SK-N-DZ (cell line): ENCODE measurements at places on chromosomes 5 and 9.

DNA sequence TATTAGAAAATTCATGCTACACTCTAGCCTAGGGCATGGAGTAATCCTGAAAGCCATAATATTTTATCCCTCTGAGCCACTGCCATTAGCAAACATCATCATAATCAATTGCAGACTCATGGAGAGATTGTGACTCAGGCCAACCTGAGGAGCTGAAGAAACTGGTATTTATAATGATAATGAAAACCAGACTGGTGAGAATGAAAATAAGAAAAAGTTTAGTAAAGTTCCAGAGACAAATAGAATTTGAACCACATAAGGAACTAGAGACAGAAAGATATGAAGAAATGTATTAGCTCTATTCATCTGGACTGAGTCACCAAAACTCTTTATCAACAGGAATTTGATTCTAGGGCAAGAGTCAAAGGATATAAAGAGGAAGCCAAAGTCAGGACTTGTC is 158.7 kb downstream of the DRD1 start:
- DNase-seq = no peak

- no peak for DNase-seq
Observed at GRCh38 chr9:27089706-27090105, 19.3 kb upstream of the TEK start.

DNA sequence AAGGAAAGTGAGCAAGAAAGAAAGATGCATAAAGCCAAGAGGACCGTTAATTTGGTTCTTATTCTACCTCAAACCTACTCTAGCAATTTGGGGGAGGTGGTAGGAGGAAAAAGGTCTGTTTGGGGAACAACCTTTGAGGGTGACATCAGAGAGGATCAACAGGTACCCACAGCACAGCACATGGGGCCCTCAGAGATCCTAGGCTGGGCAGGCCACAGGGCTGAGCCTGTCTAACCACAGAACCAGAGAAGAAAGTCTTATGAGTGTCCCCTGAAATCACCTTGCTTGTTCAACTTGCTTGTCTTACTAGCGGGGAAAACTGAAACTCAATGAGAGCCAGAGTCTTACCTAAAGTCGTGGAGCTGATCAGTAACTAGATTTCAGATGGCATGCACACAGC is 385.2 kb downstream of the SPOCK1 start:
- no peak for DNase-seq

DNA sequence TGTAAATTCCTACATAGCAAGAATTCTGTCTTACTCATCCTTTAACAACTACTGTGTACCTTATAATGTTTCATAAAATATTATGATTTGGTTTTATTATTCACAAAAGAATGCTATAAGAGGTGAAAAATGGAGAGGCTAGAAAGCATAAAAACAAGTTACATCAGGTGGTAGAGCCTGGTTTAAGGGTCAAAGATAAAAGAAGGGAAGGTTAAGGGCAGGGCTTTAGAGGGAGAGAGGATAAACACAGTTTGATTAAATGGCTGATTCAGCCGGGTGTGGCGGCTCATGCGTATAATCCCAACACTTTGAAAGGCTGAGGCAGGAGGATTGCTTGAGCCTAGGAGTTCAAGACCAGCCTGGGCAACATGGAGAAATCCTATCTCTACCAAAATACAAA is 40.4 kb upstream of the HSPB3 start:
- no peak for DNase-seq

- no peak for DNase-seq
Observed at GRCh38 chr5:73338256-73339050, 110.1 kb downstream of the FOXD1 start.

DNA sequence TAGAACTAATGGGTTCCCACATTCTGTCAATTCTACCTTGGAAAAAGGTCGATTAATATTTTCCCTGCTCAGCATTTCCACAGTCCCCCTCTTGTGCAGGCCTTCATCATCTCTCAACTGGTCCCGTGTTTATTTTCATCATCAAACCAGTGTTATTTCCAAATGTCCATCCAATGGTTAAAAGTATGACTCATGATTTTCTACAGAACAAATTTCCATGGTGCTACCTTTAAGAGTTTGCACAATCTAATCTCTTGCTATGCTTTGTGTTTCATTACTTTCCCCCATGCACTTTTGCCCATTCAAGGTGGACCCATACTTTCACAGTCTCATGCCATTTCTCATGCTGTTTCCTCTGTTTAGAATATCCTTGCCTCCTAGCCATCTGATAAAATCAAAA is 143.7 kb downstream of the CCDC192 start:
- DNase-seq = no peak

DNA sequence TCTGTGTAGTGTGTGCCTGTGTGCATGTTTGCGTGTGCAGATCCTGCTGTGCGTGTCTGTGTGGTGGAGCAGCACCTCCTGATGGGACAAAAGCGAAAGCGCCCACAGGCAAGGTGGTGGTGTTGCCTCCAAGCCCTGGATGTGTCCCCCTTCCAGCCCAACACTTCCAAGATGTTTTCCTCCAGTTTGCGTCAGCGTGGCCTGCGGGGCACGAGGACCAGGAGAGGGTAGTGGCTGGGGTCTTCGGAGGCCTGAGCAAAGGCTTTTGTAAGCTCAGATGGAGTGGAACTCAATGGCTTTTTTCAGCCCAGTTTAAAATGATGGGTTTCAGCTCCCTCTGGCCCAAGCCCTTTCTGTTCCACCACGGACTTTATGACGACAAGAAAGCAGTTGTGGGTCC is 209.5 kb downstream of the IRX2 start:
- DNase-seq = no peak

DNA sequence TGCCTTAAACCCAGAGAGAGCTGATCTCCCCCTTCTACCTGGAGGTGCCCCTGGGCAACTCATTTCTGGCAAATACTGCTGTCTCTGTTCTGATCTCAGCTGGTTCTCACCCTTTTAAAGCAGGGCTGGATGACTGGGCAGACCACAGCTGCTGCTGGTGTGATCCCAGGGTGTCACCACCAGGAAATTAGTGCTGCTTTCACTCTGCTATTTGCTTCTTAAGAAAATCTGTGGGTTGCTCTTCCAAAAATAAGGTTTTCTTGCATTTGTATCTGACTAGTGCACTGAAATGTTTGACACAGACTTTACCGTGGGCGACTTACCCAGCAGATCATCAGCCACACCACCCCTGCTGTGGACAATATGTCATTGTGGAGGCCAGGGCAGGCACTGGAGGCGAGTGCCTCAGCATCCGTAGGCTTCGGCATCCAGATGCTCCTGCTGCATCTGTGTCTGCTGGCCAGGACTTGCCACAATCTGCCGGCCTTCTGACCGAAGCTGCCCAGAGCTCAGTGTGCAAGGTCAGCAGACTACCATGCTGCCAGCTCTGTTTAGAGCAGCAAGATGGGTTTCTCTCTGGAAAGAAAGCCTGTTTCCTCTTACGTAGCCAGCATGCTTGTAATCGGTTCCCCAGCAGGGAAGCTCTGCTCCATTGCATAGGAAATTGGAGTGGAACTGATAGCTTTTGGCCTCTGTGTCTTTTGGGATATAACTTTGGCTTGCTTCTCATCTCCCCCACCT is 13.6 kb downstream of the ARHGAP26 start:
- peak; percentile 23 for DNase-seq

GRCh38 chr9:121660367-121660766 is 8.9 kb downstream of the DAB2IP start:
- no peak for DNase-seq

GRCh38 chr9:23577611-23578010 is 248.4 kb downstream of the ELAVL2 start:
- no peak for DNase-seq

GRCh38 chr5:9438596-9439354 is 107.1 kb downstream of the SEMA5A start:
- no peak for DNase-seq

- no peak for DNase-seq
Observed at GRCh38 chr5:172421020-172421419, 33.3 kb downstream of the SH3PXD2B start.

DNA sequence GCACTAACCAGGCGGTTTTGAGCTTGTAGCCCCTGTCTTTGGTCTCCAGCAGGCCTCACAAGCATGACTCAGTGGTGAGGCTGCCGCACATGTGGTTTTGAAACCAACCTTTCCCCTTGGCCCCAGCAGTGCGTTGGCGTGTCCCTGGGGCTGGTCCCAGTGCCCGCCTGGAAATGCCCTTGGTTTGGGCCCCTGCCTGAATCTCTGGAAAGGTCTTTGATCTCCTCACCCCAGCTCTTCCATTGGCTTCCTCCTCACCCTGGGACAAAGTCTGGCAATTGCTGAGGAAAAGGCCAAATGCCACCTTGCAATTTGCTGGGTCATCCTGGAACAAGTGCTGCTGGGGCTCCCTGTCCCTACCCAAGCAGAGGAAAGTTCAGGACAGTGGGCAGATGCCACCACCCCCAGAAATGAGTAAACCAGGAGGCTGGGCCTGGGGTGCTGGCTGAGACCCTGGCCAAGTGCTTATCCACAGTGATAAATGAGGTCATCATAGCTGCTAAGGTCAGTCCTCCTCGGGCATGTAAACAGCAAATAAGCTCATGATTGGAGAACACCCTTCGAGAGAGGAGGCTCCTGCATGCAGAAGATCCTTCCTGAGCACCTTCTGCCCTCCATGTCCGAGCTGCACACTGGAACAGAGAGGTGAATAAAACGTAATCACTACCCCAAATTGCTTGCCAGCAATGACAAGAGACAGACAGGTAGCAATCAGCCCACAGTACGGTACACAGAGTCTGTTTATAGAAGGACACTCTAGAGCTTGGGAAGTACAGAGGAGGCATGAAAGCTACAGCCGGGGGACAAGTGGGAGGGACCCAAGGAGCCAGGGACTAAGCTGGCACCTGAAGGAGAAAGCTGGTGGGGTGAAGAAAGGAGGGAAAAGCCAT is 98.9 kb upstream of the CPEB4 start:
- DNase-seq = no peak

DNA sequence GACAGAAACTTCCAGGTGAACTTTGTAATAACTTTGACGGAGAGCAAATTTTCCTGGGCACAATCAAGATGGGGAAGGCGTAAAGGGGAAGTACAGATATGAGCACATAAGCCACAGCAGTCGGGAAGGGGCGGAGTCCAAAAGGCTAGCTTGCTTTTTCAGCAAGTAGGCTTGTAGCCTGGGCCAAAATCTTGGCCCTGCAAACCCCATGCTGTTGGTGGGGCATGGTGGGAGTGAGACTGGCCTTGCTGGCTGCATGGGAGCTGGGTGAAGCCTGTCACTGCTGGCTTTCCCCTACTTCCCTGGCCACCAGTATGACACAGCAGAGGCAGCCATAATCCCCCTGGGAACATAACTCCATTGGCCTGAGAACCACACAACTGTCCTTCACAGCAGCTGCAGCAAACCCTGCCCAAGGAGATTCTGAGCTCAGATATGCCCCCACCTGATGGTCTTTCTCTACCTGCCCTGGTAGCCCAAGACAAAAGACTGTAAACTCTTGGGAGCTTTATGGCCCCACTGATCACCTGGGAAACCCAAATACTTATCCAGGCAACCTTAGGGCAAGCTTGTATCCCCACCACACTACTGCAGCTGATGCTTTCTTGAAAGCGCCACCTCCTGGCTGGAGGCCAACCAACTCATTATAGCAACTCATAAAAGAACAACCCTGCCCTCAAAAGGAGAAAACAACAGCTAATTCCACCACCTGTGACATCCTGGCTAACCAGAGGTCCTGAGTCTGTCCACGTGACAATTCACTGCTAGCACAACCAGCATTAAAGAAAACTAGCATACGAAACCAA is 24.0 kb downstream of the DCTN4 start:
- no peak for DNase-seq

DNA sequence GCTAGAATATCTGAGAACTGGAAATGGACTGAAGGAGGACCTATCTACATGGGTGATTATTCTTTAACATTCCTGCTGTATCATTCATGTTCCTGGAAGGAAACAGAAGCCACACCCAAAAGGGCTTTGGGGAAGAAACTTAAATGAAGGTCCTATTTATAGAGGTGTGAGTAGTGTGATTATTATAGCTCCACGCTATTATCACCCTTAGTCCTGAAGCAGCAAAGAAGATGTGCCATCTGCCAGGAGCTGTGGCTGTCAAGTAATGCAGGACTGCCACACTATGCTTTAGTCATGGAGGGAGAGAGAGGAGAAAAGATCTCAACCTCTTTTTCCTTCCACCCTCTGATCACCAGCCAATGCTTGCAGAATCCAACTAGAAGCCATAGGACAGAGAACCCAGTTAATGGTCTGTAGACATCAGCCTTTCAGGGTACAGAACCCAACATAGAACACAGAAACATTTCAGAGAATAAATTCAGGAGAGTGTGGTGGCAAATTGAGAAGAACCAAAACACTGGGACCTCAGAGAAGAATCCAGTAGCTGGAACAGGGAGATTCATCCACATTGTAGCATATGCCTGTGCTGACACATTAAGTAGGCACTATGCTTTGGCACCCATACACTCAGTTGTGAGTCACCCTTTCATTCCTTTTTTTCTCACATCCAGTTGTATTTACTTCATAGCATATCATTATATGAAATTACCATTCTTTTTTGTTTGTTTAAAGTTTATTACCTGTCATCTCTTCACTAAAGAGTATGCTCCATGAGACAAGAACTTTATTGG is 21.0 kb upstream of the RNF180 start:
- no peak for DNase-seq

- no peak for DNase-seq
Observed at GRCh38 chr9:117656002-117656401, 48.2 kb upstream of the TLR4 start.

DNA sequence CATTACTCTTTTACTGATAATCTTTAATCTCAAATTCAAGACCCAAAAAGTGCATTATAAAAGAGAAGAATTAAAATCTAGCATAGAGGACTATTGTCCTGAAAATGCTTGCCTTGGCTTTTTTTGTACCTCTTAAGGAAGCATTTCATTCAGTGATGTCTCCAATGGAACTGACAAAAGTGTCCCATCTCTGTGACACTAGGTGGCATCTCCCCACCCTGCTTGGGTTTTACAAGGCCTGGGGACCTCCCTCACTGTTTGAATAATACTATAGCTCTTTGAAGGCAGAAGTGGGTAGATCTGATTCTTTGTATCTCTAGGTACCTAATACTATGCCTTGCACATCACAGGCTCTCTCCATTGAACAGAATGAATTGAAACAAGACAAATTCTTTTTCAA is 180.6 kb downstream of the EPB41L4A start:
- DNase-seq = no peak

GRCh38 chr9:79574781-79575180 is 3.0 kb downstream of the TLE4 start:
- DNase-seq = no peak

DNA sequence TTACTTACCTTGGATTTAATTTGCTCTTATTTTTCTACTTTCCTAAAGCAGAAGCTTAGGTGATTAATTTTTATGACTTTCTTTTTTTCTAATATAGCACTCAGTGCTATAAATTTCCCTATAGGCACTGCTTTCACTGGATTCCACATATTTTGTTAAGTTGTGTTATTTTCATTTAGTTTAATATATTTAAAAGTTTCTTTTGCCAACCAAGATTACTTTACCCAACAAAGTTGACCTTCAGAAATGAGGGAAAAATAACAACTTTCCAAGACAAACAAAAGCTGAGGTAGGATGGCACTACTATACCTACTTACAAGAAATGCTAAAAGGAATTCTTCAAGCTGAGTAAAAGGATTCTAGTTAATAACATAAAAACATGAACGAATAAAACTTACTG is 8.8 kb upstream of the IFNB1 start:
- DNase-seq = no peak

GRCh38 chr5:171913987-171914273 is 92.5 kb downstream of the FBXW11 start:
- no peak for DNase-seq

- no peak for DNase-seq
Observed at GRCh38 chr9:18268381-18268780, 205.6 kb upstream of the ADAMTSL1 start.
